ENCODE measurements at places on chromosomes 7 and 10. TPM values are rescaled to one million over a fixed set of nuclear protein-coding genes. Genes with fewer than 3 reads are reported as not detected.

- peaks cover 25% of the 10 kb centered on the region for H3K4me1 ChIP-seq
- no peaks in the 10 kb centered on the region for H3K36me3 ChIP-seq
- no peak overlapping the region for H3K27ac ChIP-seq
- no peak for DNase-seq
- H3K27me3 ChIP-seq, result peaks cover 43% of the 10 kb centered on the region
Observed at GRCh38 chr7:156998988-156999957, 11.2 kb downstream of the MNX1 start.

- DNase-seq, result no peak
- no peaks in the 10 kb centered on the region for H3K36me3 ChIP-seq
- no peak overlapping the region for H3K27ac ChIP-seq
Observed at GRCh38 chr7:137717811-137718271, 128.9 kb downstream of the DGKI start.

Gene SVIL
- total RNA-seq, result 14.9 TPM

GRCh38 chr10:118594392-118595063 lies 920 bp downstream of the PRLHR start:
- H3K36me3 ChIP-seq, result peaks cover 4% of the 10 kb centered on the region
- peak overlapping the region; percentile 68 for H3K4me3 ChIP-seq
- H3K27ac ChIP-seq, result no peak overlapping the region
- peaks cover 76% of the 10 kb centered on the region for H3K27me3 ChIP-seq
- H3K4me1 ChIP-seq, result peaks cover 13% of the 10 kb centered on the region

Gene PDE6C
- not detected for total RNA-seq
